Activated CD4-positive, alpha-beta memory T cell treated with anti-CD3 and anti-CD28 coated beads for 36 hours (primary cell): ENCODE measurements at places on chromosomes 1 and 21. TPM values are rescaled to one million over a fixed set of nuclear protein-coding genes. Genes with fewer than 3 reads are reported as not detected.
A peak's percentile ranks its signal among the peaks of the same experiment; 100 is the strongest.

GRCh38 chr1:159492575-159493323 is 43.1 kb downstream of the OR10J5 start:
- H3K27me3 ChIP-seq = no peaks in the 10 kb centered on the region
- H3K36me3 ChIP-seq = no peaks in the 10 kb centered on the region
- no peak overlapping the region for H3K4me3 ChIP-seq
- DNase-seq = no peak

DNA sequence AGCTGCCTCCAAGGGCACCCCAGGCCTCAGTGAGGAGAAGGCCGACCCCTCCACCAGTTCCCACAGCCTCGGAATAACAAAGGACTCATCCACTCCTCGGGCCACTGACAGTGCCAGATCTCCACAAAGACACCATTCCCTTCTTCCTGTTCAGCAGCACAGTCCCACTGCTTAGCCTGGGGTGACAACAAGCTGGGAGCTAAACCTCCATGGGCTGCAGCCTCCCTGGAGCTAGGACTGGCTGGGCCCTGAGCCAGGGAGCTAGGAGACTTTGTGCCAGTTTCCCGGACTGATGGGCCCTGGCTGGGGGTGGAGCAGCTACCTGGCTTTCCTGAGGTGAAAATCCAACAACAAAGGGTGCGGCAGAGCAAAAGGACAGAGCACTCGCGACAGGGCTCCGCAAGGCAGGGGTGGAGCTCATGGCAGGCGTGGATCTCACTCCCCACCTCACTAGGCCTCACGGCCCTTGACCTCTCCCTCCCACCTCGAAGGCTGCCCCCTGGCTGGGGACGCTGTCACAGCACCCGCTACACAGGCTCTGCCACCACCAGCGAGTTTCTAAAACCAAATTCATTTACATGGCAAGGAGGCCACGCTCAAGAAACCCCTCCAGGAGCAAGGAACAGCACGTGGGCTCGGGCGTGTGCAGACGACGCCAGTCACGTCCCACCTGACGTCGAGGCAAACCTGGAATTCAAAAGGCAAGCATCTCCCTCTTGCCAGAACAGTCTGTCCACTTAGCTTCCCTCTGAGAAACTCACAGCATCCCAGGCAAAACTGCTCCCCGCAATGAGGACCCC is 13.8 kb downstream of the SLC35E2B start:
- peak overlapping the region; percentile 93 for H3K27ac ChIP-seq
- H3K27me3 ChIP-seq = no peaks in the 10 kb centered on the region
- peak overlapping the region; percentile 77 for H3K4me3 ChIP-seq
- peak; percentile 65 for DNase-seq
- peaks cover 9% of the 10 kb centered on the region for H3K36me3 ChIP-seq
- peaks cover 27% of the 10 kb centered on the region for H3K4me1 ChIP-seq

B3GALT5 gene
- not detected for total RNA-seq

DNA sequence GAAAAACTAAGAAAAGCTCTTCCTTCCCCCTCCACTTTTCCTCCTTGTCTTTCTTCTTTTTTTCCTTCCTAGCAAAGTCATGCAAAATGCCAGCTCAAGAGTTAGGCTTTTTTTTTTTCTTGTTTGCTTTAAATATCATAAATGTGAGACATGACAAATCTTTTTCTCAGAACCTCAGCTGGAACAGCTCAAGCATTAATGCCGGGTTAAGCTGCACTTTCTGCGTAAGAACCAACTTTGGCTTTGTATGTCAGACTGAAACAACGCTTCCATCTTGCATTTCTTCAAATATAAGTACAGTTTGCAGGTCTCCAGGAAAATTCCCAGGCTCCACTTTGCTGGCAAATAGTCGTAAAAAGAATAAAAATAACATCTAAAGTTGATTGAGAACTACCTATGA is 20.7 kb upstream of the LMO4 start:
- H3K27me3 ChIP-seq = peaks cover 2% of the 10 kb centered on the region
- H3K27ac ChIP-seq = no peak overlapping the region

SH2D5 gene
- 0.07 TPM for total RNA-seq

GRCh38 chr1:105730701-105731100 is 1325.8 kb upstream of the PRMT6 start:
- no peaks in the 10 kb centered on the region for H3K27me3 ChIP-seq
- H3K4me3 ChIP-seq = no peak overlapping the region
- no peak for DNase-seq
- H3K27ac ChIP-seq = no peak overlapping the region

RGSL1 gene
- not detected for total RNA-seq

- no peak for DNase-seq
- H3K4me3 ChIP-seq = no peak overlapping the region
- no peak overlapping the region for H3K27ac ChIP-seq
- H3K27me3 ChIP-seq = no peaks in the 10 kb centered on the region
- no peaks in the 10 kb centered on the region for H3K36me3 ChIP-seq
These were observed 23.9 kb downstream of the ACOT11 start for GRCh38 chr1:54571803-54572541.

RHCE gene
- 0.45 TPM for total RNA-seq

- DNase-seq = no peak
- H3K4me3 ChIP-seq = no peak overlapping the region
- H3K27me3 ChIP-seq = no peaks in the 10 kb centered on the region
- H3K36me3 ChIP-seq = no peaks in the 10 kb centered on the region
- no peaks in the 10 kb centered on the region for H3K4me1 ChIP-seq
These were observed 53.1 kb downstream of the SLC19A1 start for GRCh38 chr21:45488931-45489721.

BLACAT1 gene
- total RNA-seq = 1.2 TPM

- peaks cover 10% of the 10 kb centered on the region for H3K27me3 ChIP-seq
- no peak overlapping the region for H3K4me3 ChIP-seq
- H3K4me1 ChIP-seq = peaks cover 9% of the 10 kb centered on the region
- DNase-seq = no peak
- no peaks in the 10 kb centered on the region for H3K36me3 ChIP-seq
These were observed 28.2 kb downstream of the LAMC2 start for GRCh38 chr1:183214021-183214970.

DNA sequence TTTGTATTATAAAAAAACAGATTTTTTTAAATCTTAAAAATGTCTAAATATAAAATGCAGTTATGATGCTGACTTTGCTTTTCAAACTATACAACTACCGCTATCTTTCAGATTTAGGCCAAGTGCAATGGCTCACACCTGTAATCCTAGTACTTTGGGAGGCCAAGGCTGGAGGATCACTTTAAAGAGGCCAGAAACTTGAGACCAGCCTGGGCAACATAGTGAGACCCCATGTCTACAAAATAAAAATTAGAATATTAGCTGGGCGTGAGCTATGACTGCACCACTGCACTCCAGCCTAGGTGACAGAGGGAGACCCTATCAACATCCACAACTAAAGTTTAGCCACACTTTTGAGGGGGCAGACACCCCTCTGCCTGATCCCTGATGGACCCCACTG is 20.3 kb downstream of the ZBTB17 start:
- peak overlapping the region; percentile 71 for H3K27ac ChIP-seq
- no peak for DNase-seq
- H3K36me3 ChIP-seq = peaks cover 9% of the 10 kb centered on the region
- H3K27me3 ChIP-seq = no peaks in the 10 kb centered on the region
- H3K4me3 ChIP-seq = no peak overlapping the region
- H3K4me1 ChIP-seq = peaks cover 87% of the 10 kb centered on the region

CELA2A gene
- total RNA-seq = not detected

CAMK1G gene
- total RNA-seq = 0.94 TPM

DNA sequence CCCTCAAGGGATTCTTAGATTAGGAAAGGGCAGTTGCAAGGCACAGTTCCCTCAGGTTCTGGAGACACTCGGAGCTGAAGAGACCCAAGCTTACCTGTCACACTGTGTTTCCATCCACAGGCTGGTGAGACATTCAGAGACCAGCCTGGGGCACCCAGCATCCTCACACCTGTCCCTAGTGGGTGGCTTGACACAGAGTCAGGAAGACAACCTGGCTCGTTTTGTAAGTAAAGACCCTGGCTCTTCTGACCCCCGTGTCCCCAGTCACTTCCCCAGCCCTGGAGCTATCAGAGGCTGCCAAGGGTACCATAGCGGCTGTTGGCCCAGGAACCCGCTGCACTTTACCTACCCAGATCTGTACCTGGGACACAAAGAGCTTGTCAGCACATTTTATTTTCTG is 409.8 kb downstream of the MATN1 start:
- H3K36me3 ChIP-seq = no peaks in the 10 kb centered on the region
- no peaks in the 10 kb centered on the region for H3K4me1 ChIP-seq
- peaks cover 14% of the 10 kb centered on the region for H3K27me3 ChIP-seq
- H3K4me3 ChIP-seq = no peak overlapping the region
- no peak overlapping the region for H3K27ac ChIP-seq

- no peak overlapping the region for H3K27ac ChIP-seq
- H3K27me3 ChIP-seq = no peaks in the 10 kb centered on the region
- peaks cover 67% of the 10 kb centered on the region for H3K4me1 ChIP-seq
- no peak overlapping the region for H3K4me3 ChIP-seq
These were observed 12.4 kb downstream of the USP25 start for GRCh38 chr21:15742052-15742670.

FAM3B gene
- total RNA-seq = not detected

BTBD8 gene
- 2.9 TPM for total RNA-seq

- no peaks in the 10 kb centered on the region for H3K36me3 ChIP-seq
- DNase-seq = no peak
- H3K4me1 ChIP-seq = peaks cover 16% of the 10 kb centered on the region
- no peak overlapping the region for H3K4me3 ChIP-seq
- no peak overlapping the region for H3K27ac ChIP-seq
These were observed 98.9 kb upstream of the KCNK1 start for GRCh38 chr1:233514946-233515391.

PLA2G5 gene
- total RNA-seq = not detected

ATP1A2 gene
- not detected for total RNA-seq

GRCh38 chr1:74613894-74614293 is 59.7 kb downstream of the ERICH3 start:
- no peak for DNase-seq
- no peak overlapping the region for H3K4me3 ChIP-seq
- no peaks in the 10 kb centered on the region for H3K36me3 ChIP-seq
- H3K27me3 ChIP-seq = peaks cover 1% of the 10 kb centered on the region
